ENCODE measurements at places on chromosomes 5 and 9.

- DNase-seq = no peak
These were observed 39.5 kb downstream of the ERGIC1 start for GRCh38 chr5:172873513-172873912.

GRCh38 chr9:87116492-87116891, 169.2 kb upstream of the GAS1 start:
- DNase-seq = no peak

DNA sequence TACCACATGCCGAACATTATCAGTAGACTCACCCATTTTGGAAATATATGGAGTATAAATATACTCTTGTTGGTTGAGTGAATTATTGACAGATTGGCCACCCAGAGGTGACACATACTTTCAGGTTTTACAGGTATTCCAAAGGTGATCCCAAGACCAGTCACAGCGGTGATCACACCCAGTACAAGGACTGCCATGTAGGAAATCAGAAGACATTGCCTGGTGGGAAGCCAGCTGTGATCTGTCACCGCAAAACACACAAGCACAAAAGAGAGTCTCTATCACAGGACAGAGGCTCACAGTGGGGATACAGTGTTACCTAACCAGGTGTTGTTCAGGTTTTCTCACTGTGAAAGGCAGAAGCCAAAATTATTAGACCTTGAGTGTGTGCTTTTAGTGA, 15.8 kb downstream of the BTF3 start:
- no peak for DNase-seq

- DNase-seq = no peak
These were observed 24.5 kb downstream of the ERGIC1 start for GRCh38 chr5:172858511-172858989.

DNA sequence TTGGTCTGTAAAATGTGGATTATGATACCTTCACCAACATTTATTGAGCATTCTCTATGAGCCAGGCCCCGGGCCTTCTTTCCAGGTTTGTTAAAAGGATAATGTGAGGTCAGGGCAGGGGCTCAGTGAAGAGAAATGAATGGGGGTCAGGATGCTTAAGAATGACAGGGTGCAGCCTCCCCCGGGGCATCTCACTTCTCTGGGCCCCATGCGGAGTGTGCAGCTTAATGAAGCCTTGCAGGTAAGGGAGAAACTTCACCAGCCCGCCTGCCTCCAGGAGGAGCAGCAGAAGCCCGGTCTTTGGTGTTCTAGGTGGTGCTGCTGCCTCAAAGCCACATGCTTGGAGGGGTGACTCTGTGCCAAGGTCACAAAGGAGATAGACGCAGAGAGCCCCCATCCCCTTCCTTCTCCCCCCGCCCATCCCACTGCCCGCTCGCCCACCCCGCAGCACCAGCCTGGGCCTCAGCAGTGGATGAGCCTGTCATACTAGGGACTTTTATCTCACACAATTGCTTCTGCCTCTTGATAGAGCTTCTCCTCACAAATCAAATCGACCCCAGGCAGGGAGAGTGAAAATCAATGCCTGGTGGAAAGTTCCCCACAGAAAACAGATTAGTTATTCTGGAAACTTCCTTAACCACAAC, 244.8 kb downstream of the PBX3 start:
- no peak for DNase-seq

- no peak for DNase-seq
These were observed 40.9 kb downstream of the STX17 start for GRCh38 chr9:99947395-99947794.

GRCh38 chr5:176653401-176654385, 6.4 kb downstream of the TSPAN17 start:
- DNase-seq = peak; percentile 83

GRCh38 chr5:101942321-101942882, 353.7 kb downstream of the SLCO4C1 start:
- DNase-seq = no peak

DNA sequence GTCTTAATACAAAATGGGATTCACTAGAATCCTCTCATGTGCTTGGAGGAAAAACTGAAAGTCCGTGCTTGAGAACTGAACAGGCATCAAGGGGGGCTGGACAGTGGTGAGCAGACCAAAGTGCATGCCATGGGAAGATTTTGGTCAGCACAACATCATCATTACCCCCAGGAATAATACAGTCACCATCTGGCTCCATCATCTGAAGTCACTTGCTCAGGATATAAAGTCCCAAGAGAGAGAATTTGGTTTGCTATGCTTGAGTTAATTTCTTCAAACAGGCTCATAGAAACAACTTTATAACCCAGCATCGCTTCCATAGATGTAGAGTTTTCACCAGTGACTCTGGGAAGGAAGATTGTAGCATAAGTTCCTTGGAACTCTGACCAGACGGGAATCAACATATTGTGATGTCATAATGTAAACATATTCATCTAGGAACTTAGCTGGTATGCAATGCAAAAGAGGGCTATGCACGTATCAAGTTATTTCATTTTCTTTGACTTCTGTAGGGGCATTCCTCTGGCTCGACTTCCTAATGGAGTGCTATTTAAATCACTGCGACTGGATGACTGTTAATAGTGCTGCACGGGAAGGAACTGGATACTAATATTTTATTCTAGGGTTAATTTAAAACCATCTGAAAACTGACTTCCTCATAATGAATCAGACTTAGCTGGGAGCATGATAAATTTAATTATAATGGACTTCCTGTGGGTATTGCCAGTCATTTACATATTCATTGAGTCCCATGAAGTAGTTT, 145.2 kb downstream of the MTRR start:
- no peak for DNase-seq

DNA sequence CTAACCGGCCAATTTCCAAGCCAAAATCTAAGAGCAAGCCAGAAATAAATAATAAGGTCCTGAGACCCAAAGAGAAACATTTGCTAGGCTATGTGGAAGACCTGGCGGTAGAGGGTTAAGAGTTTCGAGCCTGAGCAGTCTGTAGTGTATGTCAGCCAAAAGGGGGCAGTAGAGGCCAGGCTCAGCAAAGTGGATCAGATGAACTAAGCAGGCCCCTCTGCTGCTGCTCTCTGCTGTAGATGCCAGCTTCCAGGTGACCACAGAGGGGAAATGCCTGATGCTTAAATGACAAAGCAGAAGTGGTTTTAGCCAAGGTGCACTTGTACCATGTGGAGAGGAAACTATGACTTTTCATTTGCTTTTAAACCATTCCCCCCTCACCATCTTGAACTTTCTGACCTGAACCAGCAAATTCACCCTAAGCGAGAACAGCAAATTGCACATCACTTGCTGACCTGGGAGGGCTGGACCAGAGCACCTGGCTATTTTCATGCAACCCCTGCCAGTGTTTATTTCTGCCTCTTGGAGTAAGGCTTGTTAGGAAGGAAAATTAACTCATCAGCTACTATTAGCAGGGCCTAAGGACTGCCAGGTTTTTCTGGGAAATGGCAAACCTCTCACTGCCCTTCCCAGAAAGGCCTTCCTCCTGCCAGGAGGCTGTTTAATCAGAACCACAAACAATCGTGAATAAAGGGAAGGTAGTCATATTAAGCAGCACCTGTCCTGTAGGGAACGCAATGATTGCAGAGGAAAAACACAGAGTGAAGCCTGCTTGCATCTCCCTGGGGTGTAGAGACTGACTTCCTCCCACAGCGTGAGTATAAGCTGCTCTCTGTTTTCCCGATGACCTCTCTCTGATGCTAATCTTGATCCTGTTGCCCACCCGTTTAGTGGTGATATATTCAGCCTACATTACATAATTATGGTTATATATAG, 818.2 kb downstream of the TLR4 start:
- no peak for DNase-seq

GRCh38 chr9:99300603-99301002, 78.5 kb downstream of the SEC61B start:
- no peak for DNase-seq

DNA sequence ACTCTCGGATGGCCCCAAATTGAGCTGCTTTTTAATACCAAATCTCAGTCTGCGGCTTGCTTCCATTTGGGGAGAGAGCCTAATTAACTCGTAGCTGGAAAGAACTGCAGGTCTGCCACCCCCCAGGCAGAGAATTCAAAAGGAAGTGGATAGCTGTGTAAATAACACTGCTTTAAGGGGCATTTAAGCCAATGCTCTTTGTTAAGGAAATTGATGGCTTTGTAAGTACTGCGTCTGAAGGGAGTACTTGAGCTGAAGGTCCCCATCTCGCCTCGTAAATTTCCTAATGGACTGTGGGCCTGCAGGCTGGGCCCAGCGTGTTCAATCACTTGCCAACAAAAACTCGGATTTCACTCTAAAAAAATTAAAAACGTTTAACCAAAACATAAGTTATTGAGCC, 132.7 kb downstream of the PAPPA start:
- no peak for DNase-seq

GRCh38 chr5:76472335-76473008, 69.4 kb downstream of the IQGAP2 start:
- DNase-seq = no peak

GRCh38 chr5:172549696-172550095, 91.4 kb upstream of the NEURL1B start:
- no peak for DNase-seq

GRCh38 chr5:16849181-16849580, 86.9 kb downstream of the MYO10 start:
- no peak for DNase-seq

- no peak for DNase-seq
These were observed 206.6 kb upstream of the RFX3 start for GRCh38 chr9:3732077-3733038.

GRCh38 chr9:127578952-127579853, 32.9 kb upstream of the STXBP1 start:
- peak; percentile 88 for DNase-seq

DNA sequence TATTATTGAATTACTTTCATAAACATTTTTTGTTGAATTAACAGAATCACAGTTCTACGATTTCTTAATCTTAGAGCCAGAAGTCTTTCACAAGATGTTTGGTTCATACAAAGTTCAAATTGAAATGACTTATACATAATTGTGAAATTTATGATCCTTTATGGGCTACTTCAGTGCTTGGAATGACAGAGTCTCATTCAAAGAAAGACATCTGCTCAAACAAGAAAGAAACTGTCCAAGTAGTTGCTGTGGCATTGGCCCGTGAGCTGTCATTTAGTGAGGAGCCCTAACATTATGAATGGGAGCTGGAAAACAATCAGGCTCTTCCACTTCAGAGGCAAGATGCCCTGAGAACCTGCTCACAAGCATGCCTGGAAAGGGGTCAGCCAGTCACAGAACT, 63.4 kb downstream of the AUH start:
- no peak for DNase-seq

GRCh38 chr5:8491254-8491653, 622.3 kb downstream of the MTRR start:
- no peak for DNase-seq

GRCh38 chr5:179554981-179555380, 4.6 kb downstream of the RUFY1 start:
- no peak for DNase-seq

DNA sequence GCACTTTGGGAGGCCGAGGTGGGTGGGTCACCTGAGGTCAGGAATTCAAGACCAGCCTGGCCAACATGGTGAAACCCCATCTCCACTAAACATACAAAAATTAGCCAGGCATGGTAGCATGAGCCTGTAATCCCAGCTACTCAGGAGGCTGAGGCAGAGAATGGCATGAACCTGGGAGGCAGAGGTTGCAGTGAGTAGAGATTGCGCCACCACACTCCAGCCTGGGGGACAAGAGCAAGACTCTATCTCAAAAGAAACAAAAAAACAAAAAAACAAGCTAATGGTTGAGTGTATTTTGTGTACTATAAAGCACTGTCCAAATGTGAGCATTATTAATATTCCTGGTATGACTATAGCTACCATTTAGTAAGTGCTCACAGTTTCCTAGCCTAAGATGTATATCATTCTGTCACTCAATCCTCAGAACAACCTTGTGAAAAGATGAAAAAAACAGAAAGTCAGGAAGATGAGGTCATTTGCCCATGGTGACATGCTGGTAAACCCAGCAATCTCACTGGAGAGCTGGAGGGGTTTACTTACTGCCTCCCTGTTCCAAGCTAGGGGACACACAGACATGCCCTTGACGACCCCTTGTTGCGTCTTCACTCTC, 27.7 kb downstream of the ARHGEF37 start:
- DNase-seq = no peak

DNA sequence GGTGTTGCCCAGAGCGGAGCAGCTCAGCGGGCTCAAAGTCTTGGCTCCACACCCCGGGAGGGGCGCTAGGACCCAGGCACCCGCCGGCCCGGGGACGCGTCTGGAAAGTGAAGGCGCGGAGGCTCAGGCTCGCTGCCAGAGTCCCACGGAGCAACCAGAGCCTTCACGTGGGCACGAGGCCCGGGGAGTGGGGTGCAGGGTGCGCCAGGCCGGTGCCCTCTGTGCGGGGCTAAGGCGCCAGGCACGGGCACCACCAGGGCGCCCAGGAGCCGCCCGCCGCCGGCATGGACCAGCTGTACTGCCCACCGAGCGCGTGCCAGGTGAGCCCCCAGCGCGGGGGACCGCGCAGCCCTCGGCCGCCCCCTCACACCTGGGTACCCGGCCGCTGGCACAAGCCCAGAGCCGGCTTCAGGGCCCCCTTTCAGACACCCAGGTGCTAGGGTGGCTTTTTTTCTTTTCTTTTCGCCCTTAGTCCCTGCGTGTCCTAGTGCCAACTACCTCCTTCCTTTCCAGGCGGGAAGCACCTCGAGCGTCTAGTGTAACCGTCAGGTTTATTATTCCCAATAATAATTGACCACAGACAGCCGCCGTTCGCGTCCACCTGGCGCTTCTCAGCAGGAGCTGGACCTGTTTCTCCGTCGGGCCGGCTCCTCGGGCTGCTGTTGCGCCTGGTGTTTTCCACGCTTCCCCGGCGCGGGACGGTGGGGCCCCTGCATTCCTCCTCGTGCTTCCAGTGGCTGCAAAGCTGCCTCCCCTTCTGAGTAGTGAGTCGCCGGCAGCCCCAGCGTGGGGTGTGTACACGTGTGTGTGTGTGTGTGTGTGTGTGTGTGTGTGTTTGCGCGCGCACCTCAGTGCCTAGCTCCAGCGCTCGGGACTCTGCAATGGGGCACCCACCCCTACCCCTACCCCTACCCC, 30.1 kb upstream of the PDE8B start:
- peak; percentile 54 for DNase-seq

Data from activated CD8-positive, alpha-beta memory T cell treated with anti-CD3 and anti-CD28 coated beads, Interleukin-2, amount 50 U/mL, for 48 hours (primary cell).